NCI-H524 treated with DMSO at 0.1 percent for 48 hours (cell line): ENCODE measurements at places on chromosomes 3 and 15.

DNA sequence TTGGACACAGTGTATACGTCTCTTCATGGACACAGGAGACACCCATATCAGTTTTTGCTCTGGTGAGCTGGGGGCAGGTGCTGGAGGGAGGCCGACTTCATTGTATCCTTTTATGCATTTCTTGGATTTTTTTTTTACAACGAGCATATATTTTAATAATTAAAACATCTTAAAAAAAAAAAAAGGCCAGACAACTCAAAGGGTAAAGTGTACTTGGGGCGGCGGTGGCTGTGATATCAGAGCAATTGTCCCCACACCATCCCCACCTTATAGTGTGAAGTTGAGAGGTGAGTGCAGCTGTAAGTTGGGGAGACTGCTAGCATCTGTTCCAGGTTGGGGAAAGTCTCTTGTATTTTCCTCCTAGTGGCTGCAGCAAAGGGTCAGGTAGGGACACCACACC lies 12.0 kb upstream of the PLXNA1 start:
- no peak for DNase-seq

DNA sequence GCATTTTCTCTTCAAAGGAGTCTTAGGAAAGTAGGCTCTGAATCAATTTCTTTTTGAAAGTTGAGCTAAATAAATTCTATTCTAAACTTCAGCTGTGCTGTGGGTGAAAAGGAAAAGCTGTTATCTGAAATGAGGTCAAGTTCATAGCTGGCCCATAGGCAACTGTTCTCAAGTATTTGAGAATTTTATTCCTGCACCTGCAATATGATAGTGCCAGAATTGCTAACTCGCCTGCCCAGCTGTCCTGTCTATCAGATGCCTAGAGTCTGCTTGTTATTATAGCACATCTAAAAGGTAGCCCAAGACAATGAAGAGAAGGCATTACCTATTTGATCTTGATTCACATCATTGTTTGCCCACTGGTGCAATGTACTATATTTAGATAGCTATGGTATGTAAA lies 798.7 kb downstream of the DIPK2A start:
- peak; percentile 36 for DNase-seq

GRCh38 chr3:170205302-170205701 lies 16.9 kb upstream of the PRKCI start:
- no peak for DNase-seq

- DNase-seq, result no peak
Observed at GRCh38 chr3:149299938-149300801, 33.3 kb downstream of the TM4SF18 start.

DNA sequence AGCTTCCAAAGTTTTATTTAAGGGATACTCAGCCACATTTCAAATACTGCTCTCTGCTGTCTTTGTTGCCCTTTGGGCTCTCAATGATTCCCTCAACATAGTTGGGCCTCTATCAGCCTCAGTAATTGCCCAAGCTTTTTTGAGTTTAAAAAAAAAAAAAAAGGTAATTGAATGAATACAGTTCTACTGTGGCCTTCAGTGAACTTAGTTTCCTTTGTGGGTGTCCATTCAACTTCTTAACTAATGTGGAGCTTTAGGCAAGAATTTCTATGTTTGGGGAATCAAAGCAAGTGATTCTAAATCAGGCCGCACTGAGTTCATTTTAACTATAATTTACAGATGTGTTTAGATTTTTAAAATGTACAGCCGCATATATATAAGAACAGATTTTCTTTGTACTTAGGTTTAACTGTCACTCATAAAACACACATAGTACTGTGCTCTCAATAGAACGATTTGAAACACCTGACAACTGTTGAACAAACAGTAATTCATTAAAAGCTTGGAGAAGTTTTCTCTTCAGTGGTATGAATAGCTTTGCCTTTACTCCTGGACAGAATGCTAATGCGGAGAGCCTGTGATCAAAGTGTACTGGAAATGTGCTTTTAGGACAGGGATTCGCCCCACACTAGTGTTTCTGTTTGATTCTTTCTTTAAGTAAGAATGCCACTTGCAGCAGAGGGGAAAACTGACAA lies 844.9 kb upstream of the SEMA6D start:
- DNase-seq, result no peak

DNA sequence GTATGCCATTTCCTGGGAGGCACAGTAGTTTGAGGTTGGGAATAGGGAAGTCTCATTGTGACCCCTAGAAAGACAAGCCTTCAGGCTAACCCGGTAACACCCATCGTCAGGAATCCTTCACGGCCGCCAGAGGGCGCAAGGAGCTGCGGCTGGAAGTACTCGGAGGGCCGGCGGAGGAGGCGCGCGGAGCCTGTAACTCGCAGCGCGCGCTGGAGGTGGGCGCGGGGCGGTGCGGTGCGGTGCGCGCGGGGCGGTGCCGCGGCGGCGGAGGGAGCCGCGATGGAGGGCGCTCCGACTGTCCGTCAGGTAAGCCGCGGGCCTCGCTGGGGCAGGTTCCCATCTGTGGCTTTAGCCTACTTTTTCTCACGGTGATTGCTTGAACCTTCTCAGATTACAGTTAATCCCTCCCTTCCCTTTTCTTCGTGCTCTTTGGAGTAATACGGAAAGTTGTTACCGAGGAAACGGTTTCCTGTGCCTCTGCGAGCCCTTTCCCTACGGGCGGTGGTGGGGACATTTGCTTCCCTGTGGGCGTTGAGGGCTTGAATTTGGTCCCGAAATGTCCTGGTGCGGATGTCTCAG lies at the start of gene GRAMD1C:
Gene GRAMD1C (plus strand): TSS at position 158 of the 579 bp plus-strand sequence. CDS start 122 bp downstream, at position 280.
- peak; percentile 92 for DNase-seq

DNA sequence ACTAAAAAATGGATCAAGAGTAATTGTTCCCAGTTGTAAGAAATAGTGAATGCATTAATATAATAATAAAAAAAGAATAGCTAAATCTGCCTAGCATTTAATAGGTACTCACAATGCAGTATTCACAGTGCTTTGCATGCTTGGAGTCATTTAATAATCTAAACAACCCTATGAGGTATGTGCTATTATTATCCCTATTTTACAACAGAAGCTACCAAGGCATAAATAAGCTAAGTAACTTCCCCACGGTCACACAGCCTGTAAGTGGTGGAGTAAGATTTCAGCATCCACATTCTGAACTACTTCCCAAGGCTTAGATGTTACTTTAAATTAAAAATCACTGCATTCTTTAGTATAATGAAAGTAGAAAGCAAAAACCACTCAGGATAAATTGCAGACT lies 102.9 kb downstream of the PLCH1 start:
- DNase-seq, result no peak

DNA sequence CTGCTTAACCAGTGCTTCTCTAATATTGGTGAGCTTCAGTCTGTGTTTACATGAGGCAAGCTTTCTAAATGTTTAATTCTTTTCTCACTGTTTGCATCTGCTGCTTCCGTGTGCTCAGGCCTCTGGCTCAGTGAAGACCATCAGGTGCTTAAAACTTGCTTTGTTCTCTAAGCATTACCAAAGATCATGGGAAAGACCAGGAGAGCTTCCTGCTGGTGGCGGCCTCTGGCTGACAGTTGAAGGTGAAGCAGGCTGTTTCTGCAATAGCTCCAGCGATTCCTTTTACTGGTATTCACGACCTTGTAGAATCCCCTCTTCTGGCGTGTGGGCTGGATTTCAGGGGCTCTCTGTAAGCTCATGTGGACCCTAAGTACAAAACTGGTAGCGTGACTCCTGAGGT lies 45.1 kb downstream of the EDEM1 start:
- no peak for DNase-seq

- no peak for DNase-seq
Observed at GRCh38 chr3:51585197-51585596, 46.7 kb downstream of the RAD54L2 start.

DNA sequence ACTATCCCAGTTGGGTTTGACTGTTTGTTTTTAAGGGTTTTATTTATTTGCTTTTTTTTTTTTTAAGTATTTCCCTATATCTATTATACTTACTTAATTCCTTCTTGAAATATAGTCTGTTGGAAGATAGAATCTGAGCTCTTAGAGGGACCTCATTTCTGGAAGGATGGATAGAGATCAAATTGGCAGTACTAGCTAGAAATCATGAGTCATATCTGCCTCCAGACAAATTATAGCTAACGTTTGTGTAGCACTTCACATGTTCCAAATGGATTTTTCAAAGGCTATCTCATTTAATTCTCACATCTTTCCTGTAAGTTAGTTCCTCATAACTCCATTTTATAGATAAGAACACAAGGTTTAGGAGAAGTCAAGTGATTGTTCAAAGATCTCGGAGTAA lies 384.7 kb downstream of the ZIC1 start:
- no peak for DNase-seq

DNA sequence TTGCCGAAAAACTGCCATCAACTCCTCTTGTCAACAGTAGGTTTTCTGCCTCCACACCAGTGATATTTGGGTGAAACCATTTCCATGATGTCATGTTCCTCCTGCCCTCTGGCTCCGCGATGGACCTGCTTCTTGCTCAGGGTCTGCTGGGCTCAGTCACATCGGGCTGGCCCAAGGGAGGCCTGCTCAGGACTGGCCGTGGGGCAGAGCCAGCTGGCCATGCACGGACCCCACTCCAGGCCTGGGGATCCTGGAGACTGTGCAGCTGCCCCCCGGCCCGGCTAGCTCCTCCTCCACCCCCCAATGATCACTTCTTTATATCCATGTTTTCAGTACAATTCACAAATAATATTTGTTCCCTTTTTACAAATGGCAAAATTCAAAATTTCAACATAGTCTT lies 270.3 kb upstream of the CCDC54 start:
- no peak for DNase-seq

DNA sequence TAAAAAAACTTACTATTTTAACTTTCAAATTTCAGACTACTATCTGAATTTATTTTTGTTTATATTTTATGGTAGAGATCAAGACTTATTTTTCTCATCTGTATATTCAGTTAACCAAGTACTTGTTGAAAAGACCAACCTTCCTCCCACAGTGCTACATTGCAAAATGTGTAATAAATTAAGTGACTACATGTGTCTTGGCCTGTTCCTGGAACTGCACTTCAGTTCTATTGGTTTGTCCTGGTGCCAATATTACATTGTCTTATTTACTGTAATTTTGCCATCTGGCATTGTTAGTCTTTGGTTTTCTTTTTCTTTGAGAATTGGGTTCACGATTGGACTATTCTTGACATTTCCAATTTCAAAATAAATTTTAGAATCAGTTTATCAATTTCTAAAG lies 138.4 kb upstream of the KCNMB2 start:
- DNase-seq, result no peak

GRCh38 chr3:127491323-127491722 lies 99.2 kb downstream of the TPRA1 start:
- no peak for DNase-seq

DNA sequence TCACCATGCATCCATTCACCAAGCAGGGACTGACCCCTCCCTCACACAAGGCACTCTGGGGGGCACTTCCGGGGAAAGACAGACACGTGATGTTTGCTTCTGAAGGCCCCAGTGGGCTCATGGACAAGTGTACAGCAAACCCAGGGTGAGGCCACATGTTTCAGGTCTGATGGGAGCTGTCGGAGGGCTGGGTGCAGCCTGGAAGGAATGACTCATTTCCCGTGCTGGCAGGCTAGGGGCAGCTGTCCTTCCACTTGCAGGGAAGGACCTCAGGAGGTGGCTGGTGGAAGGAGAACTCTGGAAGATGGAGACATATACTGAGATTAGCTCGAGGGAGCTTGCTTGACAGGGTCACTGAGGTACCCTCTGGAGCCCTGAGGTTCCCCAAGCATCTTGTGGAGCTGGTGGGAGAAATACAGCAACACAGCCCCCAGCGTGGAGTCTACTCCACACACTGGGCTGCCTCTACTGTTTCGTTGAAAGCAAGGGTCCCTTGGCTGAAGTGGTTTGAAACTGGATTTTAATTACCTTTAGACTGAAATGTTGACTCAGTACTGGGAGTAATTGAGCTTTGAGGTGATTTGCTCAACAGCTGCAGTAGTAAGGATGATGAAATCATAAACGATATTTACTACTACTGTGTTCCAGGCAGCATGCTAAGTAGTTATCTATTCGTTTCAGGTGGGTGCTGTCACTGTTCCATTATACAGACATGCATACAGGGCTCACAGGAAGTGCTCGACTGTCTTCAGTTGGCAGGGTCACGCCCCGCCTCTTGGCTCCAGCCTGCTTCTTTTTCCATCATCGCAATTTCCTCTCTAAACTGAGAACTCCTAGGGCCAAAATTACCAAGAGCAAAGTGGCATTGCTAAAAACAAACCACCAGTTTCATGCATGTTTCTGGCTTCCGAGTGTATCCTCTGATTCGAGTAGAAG lies 230.4 kb downstream of the ADAMTS17 start:
- no peak for DNase-seq

DNA sequence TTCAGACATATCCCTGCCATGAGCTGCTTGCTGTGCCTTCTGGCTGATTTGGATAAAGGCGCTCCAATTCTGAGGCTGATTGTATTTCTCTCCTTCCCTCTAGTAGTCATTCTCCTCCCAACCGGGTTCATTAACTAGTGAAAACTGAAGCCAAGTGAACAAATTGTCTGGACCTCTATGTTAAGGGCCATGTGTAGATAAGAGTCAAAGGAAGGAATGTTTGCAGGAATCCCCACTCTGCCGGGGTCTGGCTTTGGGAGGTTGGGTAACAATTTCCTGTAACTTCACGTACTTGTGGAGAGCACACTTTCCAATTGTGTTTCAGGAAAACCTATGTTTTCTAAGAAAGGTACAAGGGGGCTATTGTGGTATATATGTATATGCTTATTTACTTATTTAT lies 38.2 kb upstream of the SUCLG2 start:
- no peak for DNase-seq

DNA sequence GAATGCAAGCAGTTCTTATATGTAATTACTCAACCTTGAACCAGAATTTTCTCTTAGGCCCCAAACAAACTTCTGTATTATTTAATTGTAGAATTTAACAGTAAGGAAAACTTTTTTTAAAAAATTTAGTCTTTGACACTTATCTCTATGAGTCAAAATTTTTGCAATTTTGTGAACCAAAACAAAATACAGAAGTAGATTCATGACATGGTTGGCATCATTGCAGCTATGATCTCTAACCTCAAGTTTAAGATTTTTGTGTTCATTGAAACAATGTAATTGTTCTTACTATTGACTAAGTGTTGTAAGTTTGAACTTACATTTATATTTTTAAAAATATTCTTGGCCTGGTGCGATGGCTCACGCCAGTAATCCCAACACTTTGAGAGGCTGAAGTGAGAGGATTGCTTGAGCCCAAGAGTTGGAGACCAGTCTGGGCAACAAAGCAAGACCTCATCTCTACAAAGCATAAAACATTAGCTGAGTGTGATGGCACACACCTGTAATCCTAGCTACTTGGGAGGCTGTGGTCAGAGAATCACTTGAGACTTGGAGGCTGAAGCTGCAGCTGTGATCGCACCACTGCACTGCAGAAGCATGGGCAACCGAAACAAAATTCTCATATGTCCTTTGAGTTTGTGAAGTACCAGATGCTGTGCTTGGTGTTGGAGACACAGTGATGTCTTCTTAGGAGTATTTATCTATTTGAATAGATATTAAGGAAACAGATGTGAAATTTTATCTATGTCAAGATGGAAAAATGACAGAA lies 39.7 kb downstream of the STT3B start:
- no peak for DNase-seq

DNA sequence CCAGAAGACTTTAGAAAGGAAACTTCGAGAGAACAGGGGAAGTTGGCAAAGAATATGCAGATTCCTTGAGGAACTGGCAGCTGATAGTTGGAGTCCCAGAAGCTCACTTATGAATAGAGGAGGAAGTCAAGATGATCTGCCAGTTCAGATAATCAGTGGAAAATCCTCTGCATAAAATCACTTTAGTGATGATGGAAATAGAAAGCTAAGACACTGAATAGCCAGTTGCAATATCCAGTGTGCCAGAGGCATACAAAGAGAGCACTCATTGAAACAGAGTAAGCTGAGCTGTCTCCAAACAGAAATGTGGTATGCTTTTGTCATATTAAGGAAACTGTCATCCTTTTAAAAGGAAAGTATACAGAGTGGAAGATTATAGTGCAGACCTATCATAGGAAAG lies 1207.6 kb downstream of the OTOL1 start:
- DNase-seq, result no peak

GRCh38 chr15:79184465-79184892 lies 93.9 kb upstream of the RASGRF1 start:
- DNase-seq, result peak; percentile 27
